NCI-H82 (cell line): ENCODE measurements at places on chromosomes 12 and 14.
A peak's percentile ranks its signal among the peaks of the same experiment; 100 is the strongest.

GRCh38 chr14:106215229-106215628 lies 688.8 kb downstream of the TMEM121 start:
- DNase-seq = no peak

- no peak for DNase-seq
Measured at GRCh38 chr14:46550836-46551235, 100.7 kb downstream of the RPL10L start.

DNA sequence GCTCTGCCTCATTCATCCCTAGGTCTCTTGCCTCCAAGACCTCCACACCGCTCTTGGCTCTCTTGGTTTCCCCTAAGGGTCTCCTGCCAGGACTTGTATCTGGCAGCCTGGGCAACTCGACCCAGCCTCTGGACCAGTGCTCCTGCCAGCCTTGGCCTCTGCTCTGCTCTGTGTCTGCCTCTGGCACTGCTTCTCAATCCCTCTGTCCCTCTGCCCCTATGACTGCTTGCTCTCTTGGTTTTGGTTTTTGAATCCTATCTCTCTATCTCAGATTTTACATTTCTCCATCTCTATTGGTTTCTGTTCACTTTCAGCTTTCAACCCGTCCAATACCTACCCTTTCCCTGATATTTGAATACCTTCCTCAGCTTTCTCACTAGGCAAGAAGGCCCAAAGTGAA lies 6.3 kb downstream of the ITGA5 start:
- DNase-seq = no peak

DNA sequence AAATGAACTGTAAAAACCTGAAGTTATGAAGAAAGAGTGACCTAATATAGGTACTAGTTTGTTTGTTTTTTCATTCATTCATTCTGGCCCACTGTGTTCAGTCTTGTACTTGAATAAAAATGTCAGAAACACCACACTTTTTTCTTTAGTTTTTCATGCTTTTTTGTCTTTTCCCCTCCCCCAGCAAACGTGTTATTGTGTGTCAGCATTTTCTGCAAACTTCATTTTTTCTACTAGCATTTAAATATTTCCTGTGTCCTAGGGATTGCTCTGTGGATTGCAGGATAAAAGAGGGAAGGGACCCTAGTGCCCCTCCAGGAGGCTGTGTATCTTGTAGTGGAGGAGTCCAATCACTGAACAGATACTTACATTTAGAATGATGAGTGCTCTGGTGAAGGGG lies 42.2 kb downstream of the ETNK1 start:
- no peak for DNase-seq

DNA sequence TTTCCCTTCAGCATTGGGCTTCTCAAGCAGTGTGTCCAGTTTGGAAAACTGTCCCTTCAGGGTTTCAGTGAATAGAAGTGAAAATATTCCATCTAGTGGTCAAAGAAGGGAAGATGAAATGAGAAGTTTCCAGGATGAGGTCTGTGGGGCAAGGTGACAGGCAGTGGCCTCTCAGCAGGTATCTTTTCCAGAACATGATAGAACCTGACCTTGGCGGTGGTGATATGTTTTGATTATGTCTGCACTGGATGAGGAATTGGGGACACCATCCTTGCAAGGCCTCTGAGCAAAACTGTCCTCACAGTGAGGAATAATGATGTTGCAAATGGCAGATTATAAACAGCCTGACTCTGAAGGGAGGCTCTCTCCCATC lies 4.7 kb downstream of the GPX2 start:
- peak; percentile 12 for DNase-seq

- peak; percentile 82 for DNase-seq
Measured at GRCh38 chr12:100554608-100555077, 18.8 kb upstream of the GAS2L3 start.

DNA sequence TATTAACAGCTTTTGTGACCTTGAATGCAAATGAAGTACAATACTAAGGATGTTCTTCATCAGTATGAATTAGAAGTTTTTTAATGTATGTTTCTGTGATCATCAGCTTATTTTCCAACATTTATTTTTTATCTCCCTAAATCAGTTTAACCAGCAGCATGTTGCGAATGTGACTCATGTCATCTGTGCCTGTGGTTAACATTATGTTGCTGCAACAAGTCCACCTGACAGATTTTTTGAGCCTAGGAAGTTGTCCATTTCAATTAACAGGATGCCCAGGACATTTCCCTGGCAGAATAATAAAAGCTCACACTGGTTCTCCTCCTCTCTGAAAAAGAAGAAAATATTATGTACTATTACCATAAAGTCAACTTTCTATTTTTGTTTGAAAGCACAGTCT lies 155.5 kb downstream of the SYT1 start:
- peak; percentile 10 for DNase-seq

DNA sequence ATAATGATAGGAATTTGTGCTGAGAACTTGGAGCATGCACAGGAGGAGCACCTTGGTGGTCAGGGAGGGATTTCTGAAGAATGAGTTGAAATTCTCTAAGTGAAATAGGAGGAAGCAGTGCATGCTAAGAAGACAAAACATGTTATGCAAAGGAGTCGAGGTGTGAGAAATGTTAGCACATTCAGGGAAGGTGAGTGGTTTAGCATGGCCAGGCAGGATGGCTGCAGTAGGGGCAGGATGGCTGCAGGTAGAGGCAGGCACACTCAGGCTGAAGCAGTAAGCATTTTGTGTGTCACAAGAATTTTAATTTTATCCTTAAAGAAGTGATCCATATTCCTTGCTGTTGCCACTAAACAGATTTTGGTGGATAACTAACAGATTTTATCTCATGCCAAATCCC lies 46.3 kb downstream of the CATSPERB start:
- DNase-seq = no peak
